ENCODE measurements at places on chromosomes 6 and 20.
A peak's percentile ranks its signal among the peaks of the same experiment; 100 is the strongest.

- ATAC-seq, result no peak
Observed at GRCh38 chr6:144447472-144447871, 162.3 kb downstream of the UTRN start.

DNA sequence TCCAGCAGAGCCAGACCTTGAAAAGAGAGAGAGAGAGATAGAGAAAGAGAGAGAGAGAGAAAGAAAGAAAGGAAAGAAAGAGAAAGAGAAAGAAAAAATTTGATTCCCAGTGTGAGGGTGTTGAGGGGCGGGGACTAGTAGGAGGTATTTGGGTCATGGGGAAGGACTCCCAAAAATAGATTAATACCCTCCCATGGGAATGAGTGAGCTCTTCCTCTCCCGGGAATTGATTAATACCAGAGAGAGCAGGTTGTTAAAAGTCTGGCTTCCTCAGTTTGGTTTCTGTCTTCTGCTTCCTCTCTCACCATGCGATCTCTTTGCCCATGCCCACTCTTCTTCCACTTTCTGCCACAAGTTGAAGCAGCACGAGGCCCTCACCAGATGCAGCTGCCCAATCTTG is 28.8 kb upstream of the CFAP206 start:
- ATAC-seq, result no peak

DNA sequence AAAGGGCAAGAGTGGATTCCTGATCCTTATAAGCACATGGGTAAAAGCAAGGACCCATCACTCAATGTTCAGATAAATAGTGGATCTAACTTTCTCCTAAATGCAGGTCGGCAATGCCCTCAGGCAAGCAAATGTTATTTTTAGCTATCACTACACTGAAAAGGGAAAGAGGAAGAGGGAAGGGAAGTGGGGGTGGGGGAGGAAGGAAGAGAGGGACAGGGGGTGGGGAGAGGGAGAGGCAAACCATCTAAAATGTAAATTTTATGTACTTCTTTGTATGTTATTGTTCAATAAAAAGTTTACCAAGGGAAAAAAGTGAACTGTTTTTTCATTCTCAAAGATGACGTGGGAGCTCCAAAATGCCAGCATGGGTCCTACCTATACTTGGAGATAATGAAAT is 44.2 kb downstream of the CHD6 start:
- ATAC-seq, result no peak

GRCh38 chr6:139941826-139942225 is 567.4 kb upstream of the CITED2 start:
- ATAC-seq, result no peak

DNA sequence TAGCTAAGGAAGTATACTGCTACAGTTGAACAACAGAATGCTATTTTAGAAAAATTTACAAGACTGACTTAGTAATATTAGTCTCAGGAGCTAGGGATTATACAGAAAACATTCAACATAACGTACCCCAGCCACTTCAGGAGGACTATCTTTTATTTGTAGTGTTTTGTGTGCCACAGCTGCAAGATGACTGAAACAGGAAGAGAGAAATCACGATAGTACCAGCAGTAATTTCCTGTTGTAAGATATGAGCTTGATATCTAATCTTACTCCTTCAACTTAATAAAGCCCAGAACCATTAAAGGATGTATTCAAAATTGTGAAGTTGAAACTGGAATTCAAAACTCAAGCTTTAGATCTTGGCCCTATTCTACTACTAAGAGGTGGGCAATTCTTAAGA is 42.1 kb downstream of the SLC35A1 start:
- ATAC-seq, result no peak

DNA sequence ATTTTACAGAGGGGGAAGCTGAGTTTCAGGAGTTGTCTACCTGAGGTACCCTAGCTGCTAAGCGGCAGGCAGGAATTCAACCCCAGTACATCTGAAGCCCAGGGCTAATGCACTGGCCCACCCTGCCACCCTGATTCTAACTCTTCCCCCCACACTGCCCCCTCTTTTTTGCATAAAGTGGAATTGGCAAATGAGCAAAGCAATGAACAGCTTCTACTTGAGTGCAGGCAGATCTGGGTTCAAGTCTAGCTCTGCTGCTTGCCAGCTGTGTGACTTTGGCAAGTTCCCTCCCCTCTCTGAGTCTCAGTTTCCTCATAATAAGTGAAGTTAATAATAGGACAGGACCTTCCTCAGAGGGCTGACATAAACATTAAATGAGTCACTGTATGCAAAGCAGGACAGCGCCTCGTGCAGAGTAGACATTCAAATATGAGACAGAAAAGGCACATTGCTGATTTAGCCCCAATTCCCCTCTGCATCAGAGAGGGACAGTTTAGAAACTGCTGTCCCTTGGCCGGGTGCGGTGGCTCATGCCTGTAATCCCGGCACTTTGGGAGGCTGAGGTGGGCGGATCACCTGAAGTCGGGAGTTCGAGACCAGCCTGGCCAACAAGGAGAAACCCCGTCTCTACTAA is 4.7 kb downstream of the ADA start:
- peak; percentile 68 for ATAC-seq

- ATAC-seq, result no peak
Observed at GRCh38 chr6:63649847-63650265, 14.3 kb downstream of the PHF3 start.

GRCh38 chr20:13581451-13581850 is 57.3 kb downstream of the TASP1 start:
- no peak for ATAC-seq

- no peak for ATAC-seq
Observed at GRCh38 chr6:97626671-97627441, 343.8 kb upstream of the MMS22L start.

- no peak for ATAC-seq
Observed at GRCh38 chr20:51930775-51931174, 128.5 kb upstream of the SALL4 start.

DNA sequence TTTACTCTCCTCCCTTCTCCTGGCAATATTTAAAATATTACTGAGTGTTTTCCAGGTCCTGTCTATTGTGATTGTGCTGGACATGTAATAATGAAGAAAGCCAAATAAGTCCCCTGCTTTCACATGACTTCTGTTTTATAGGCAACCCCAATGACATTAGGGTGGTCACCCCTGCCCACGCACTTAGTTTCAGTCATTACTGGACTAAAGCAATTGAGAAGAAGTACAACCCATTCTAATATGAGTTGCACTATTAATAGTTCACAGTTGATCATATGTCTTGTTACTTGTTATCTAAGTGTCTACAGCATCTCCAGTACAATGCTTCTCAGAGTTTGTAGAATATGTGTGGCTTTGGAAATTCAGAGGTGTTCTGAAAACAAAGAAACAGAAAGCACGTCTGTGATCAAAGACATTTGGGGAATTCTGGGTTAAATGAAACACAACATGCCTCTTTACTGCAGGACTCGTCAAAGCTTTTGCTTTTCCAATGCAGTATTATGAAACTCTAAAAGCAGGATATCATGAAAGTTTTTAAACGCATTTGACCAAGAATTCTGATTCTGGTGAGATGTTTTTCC is 789.5 kb downstream of the DHX35 start:
- no peak for ATAC-seq

DNA sequence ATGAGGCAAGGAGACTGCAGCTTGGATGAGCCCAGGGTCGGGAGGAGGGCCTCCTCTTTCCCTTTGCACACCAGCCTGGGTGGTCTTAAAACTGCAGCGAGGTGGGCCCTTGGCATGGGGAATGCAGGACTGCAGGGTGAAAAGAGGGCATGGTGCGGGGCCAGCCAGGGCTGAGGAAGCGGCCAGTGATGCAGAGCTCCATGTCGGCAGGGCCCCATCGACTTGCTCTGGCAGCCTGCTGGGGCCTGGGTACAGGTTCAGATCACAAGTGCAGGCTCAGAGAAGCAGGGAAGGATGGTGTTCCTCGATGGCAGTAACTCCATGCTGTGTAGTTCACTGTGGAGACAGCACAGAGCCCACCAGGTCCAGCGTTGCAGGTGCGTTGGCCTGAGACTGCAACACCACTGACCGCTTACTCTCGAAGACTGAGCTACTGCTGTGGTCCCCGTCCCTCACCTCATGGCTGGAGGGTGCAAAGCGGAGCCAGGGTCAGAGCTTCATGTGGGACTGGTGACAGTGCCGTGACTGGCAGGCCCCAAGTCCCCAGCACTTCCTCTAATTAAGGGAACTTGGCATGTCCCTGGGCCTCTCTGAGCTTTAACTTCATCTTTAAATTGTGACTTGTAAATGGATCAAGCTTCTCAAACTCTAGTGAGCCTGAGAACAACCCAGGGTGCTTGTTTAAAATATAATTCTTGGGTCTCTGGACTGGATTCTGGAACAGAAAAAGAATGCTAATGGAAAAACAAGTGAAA is 223.2 kb downstream of the SYNDIG1 start:
- no peak for ATAC-seq

DNA sequence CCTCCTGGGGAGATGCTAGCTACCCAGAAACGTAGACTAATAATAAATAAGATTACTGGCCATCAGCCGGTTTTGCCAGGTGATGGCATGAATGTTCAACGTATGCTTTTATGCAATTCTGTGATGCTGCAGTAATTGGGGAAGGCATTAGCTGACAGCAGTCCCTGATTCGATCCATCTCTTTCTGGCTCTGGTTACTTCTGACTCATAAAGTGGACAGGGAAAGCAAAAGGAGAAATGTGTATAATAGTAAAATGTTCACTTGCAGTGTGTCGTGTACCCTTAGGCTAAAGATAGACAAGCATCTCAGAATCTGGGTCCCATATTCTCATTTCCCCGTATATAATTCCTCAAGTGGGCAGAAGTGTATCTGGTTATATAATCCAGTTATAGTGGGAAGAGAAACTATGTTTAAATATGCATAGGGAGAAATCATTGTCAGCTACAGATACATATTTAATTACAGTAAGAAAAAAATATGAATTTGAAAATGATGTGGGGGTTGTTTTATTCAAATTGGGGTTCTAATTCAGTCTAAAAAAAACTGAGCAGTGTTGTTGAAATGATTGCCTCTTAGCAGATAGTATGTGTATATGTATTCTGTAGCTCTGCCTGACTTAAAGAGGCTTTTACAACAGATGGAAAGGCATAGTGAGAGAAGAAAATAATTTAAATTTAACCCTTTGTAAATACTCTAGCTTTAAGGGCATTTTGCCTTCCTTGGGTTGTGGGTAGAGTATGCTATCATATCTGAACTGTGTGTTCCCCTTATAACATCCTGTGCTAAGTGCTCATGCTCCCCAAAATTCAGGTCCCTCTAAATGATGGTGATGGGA is 40.6 kb downstream of the DOK5 start:
- ATAC-seq, result no peak

DNA sequence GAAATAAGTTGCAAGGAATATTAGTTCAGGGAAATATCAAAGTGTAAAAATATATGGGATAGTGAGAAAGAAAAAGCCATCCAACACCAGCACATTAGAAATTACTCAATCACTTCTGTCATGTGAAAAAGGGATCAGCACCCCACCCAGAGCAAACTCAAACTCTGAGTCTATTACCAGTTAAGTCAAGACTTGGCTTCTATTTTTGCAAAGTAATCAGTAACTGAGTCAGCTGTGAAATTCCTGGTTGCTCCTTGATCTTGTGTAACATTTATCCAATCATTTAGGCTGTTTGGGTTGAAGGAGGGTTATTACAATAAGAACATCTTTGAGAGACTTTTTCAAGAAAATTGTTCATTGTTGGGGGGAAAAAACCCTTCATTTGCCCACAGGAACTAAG is 51.2 kb downstream of the SLC22A23 start:
- no peak for ATAC-seq

Data from activated CD4-positive, CD25-positive, alpha-beta regulatory T cell treated with anti-CD3 and anti-CD28 coated beads, Interleukin-2, amount 50 U/mL, for 24 hours (primary cell).